Fibroblast of the aortic adventitia (primary cell): ENCODE measurements at places on chromosomes 12 and 14. TPM values are rescaled to one million over a fixed set of nuclear protein-coding genes. Genes with fewer than 3 reads are reported as not detected.

AQP5 gene
- total RNA-seq, result 0.72 and 2.4 TPM in 2 replicates

TMEM229B gene
- total RNA-seq, result 0.81 and 1.8 TPM in 2 replicates

KRT85 gene
- total RNA-seq, result not detected in 2 replicates

CSAD gene
- 8.7 and 23.4 TPM in 2 replicates for total RNA-seq

INSM2 gene
- total RNA-seq, result not detected in 2 replicates

CLEC1B gene
- total RNA-seq, result not detected in 2 replicates

ATP2A2 gene
- 99.7 and 139 TPM in 2 replicates for total RNA-seq

KERA gene
- total RNA-seq, result not detected in 2 replicates

KRT77 gene
- total RNA-seq, result not detected in 2 replicates

IL31 gene
- total RNA-seq, result not detected in 2 replicates

GUCY2C gene
- total RNA-seq, result not detected in 2 replicates

GLTP gene
- total RNA-seq, result 15.8 and 55.1 TPM in 2 replicates

FSCB gene
- total RNA-seq, result 0.09 and 1.4 TPM in 2 replicates

VAMP1 gene
- 9.0 and 26.6 TPM in 2 replicates for total RNA-seq

GLI1 gene
- 1.1 TPM in 1 of 2 replicates, not detected in the other for total RNA-seq

CLSTN3 gene
- total RNA-seq, result 10.9 and 13.6 TPM in 2 replicates

CCDC198 gene
- total RNA-seq, result not detected in 2 replicates

IL26 gene
- not detected in 2 replicates for total RNA-seq

ARHGAP9 gene
- total RNA-seq, result 0.18 TPM in 1 of 2 replicates, not detected in the other

HNF1A gene
- total RNA-seq, result 0.09 TPM in 1 of 2 replicates, not detected in the other

GPRC5A gene
- total RNA-seq, result 5.4 and 15.5 TPM in 2 replicates

EXOC3L4 gene
- 0.41 TPM in 1 of 2 replicates, not detected in the other for total RNA-seq

OAS1 gene
- 1.4 and 7.8 TPM in 2 replicates for total RNA-seq

GPR135 gene
- 1.7 and 4.3 TPM in 2 replicates for total RNA-seq

PLEKHD1 gene
- total RNA-seq, result 0.09 TPM in 1 of 2 replicates, not detected in the other

SERPINA1 gene
- not detected in 2 replicates for total RNA-seq

RFX4 gene
- total RNA-seq, result not detected in 2 replicates

RPL10L gene
- not detected in 2 replicates for total RNA-seq

TESPA1 gene
- not detected in 2 replicates for total RNA-seq

KICS2 gene
- total RNA-seq, result 3.8 and 9.0 TPM in 2 replicates

LMBR1L gene
- total RNA-seq, result 20.2 and 57.3 TPM in 2 replicates

FOXJ2 gene
- 7.8 and 13.8 TPM in 2 replicates for total RNA-seq

TMTC2 gene
- total RNA-seq, result 21.1 and 83.6 TPM in 2 replicates

CCDC177 gene
- not detected in 2 replicates for total RNA-seq

IGFBP6 gene
- total RNA-seq, result 723 and 2,626 TPM in 2 replicates

LRIG3 gene
- 88.8 and 197 TPM in 2 replicates for total RNA-seq

JDP2 gene
- total RNA-seq, result 67.9 and 80.1 TPM in 2 replicates

LHX5 gene
- total RNA-seq, result not detected in 2 replicates

ITGB7 gene
- 0.54 TPM in 1 of 2 replicates, not detected in the other for total RNA-seq
